Activated T-cell treated with anti-CD3 and anti-CD28 coated beads, Interleukin-2, amount 50 U/mL, for 72 hours (primary cell): ENCODE measurements at places on chromosomes 7 and 10. TPM values are rescaled to one million over a fixed set of nuclear protein-coding genes. Genes with fewer than 3 reads are reported as not detected.

Gene FAM241B
- total RNA-seq: 11.8 TPM

DNA sequence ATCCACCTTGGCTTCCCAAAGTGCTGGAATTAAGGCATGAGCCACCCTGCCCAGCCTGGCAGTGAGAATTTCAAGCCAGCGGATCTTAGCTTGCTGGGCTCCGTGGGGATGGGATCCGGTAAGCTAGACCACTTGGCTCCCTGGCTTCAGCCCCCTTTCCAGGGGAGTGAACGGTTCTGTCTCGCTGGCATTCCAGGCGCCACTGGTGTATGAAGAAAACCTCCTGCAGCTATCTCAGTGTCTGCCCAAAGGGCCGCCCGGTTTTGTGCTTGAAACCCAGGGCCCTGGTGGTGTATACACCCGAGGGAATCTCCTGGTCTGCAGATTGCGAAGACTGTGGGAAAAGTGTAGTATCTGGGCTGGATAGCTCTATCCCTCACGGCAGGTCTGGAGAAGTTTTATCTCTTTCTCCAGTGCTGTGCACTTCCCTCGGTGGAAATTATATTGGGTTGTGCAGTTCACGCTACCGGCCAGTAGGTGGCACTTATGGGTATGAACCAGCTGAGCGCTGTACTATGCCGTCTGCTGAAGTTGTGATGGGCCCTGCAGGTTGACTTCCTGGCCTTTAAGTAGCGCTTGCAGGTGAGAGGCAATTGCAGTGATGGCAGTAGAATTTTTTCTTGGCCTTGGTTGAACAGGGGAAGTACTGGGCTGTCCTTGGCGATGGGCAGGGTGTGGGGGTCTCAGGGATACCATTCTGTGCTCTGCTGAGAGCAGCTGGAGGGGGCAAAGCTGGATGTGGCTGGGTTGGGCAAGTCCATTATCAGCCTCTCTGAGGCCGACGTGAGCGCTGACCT is 138.0 kb upstream of the MTPN start:
- H3K27me3 ChIP-seq: no peaks in the 10 kb centered on the region
- peak; percentile 63 for DNase-seq
- H3K4me1 ChIP-seq: no peaks in the 10 kb centered on the region
- no peak overlapping the region for H3K4me3 ChIP-seq
- no peak overlapping the region for H3K27ac ChIP-seq

DNA sequence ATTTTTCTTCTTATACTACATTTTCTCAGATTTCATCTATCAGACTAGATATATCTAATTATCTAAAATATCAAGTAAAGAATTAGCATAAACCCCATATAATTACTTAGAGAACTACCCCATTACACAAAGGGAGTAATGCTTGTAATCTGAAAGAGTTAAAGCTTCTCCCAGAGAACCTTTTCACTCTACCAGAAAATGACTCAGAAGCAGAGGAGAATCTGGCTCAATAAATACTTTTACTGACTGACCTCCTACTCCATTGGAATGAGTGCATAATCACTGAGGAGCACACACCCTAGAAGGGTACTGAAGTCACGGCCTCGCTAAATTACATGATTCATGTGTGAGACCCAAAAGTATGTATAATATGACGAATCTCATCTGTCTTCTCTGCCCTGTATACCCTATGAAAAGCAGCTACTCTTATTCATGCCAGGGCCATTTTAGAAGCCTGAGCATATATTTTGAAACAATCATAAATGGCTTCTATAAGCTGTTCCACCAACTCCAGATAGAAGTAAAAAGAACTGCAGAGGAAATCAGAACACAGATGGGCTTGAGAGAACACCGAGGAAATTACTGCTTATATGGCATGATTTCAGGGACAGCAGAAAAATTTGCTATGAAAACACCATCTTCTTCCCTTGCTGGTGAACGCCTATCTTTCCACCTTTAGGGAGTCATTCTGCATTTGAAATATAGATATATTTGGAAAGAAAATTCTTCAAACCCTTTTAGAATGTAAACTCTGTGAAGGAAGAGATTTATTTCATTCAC is 32.7 kb downstream of the DNMBP start:
- H3K27me3 ChIP-seq: no peaks in the 10 kb centered on the region
- no peaks in the 10 kb centered on the region for H3K36me3 ChIP-seq
- no peaks in the 10 kb centered on the region for H3K4me1 ChIP-seq

DNA sequence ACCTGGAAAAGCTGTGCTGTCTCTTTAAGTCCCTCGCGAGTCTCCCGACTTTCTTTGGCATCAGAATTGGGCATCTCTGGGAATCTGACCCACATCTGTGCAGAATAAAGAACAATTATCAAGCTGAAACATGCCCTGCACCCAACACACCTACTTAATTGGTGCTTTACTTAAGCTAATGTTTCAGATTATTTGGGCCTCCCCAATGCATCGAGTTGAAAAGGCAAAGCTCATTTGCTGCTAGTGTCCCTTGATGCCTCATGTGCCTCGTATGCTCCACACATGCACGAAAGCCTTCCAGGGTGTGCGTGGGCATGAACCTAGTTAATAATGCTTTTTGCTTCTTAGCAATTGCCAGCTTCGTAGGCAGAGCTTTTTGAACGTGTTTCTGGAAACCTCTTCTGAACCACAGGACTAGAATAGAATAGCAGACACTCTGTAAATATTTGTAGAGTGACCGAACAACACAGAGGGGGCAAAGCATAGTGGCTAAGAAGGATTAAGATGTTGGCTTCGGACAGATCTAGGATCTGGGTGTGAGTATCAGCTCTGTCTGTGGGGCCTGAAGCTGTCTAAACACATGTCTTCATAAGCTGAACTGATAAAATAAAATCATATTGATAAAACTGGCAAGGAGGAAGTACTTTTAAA is 26.7 kb upstream of the FGFR2 start:
- H3K36me3 ChIP-seq: no peaks in the 10 kb centered on the region
- no peak overlapping the region for H3K27ac ChIP-seq
- peaks cover 7% of the 10 kb centered on the region for H3K27me3 ChIP-seq
- DNase-seq: no peak
